ENCODE measurements at places on chromosomes 5 and 9. TPM values are rescaled to one million over a fixed set of nuclear protein-coding genes. Genes with fewer than 3 reads are reported as not detected.

- DNase-seq, result no peak
Observed at GRCh38 chr5:135064235-135064570, 30.2 kb upstream of the PITX1 start.

GRCh38 chr9:98306384-98307145, 51.1 kb upstream of the TBC1D2 start:
- DNase-seq, result no peak

- no peak for DNase-seq
Observed at GRCh38 chr5:167953151-167953798, 338.2 kb upstream of the WWC1 start.

The KIF27 gene
- 6.1 TPM for total RNA-seq

The SNCAIP gene
- 11.3 TPM for total RNA-seq

DNA sequence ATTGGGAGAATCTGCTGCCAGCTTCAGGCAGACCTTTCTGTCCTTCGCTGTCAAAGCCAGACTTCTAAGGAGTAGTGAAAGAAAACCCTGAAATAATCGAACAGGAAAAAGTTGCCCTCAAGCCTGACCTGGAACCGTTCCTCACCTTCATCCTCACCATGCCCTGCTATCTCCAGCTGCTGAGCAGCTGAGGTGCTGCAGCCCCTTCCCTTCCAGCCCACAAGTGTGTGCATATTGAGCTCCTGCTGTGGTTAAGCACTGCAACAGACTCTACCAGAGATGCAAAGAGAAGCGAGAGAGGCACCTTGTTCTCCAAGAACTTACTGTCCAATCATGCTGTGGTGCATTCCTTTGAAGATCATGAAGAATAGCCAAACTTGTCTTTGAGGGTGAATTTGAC, 18.9 kb downstream of the BHMT2 start:
- no peak for DNase-seq

GRCh38 chr5:73160239-73160671, 12.7 kb upstream of the TMEM174 start:
- DNase-seq, result no peak

The EQTN gene
- not detected for total RNA-seq

DNA sequence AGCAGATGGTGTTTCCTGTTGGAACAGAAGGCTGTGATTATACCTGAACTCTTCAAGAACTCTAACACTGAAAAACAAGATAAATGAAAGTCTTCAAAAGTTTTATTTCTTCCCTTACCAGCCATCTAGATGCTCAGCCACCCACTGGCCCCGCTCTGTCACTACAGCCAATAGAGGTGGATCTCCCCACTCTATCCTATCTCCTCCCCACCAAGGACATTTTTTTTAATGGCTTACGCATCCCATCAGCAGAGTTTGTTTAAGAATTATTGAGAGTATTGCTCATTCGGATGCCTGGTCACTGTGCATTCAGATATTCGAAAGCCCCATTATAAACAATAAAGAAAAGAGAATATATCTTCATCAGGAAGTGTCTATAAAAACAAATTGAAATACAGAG, 159.4 kb downstream of the RASEF start:
- DNase-seq, result no peak

GRCh38 chr5:116652196-116652729, 77.6 kb upstream of the SEMA6A start:
- DNase-seq, result no peak

The C5orf58 gene
- not detected for total RNA-seq

The DND1 gene
- 2.9 TPM for total RNA-seq

DNA sequence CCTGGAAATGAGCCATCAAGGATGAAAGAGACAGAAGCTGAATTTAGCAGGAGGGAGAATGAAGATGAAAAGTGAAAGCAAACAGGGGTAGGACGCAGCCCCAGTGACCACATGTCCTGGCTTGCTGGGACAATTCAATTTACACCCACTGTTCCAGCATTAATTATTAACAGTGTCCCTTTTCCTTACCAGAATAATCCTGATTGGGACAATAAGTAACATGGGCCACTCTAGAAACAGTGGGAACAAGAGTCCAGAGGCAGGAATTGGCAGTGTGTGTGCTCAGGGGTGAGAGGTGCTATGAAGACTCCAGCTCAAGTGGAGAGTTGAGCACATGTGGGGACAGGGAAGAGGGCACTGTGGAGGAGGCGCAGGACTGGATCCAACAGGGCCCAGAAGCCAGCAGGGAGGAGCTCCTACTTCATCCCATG, 147.1 kb downstream of the C5orf15 start:
- no peak for DNase-seq

GRCh38 chr9:29616844-29617243, 2043.6 kb upstream of the C9orf72 start:
- DNase-seq, result no peak

GRCh38 chr9:19201899-19202891, 28.3 kb upstream of the DENND4C start:
- DNase-seq, result no peak

DNA sequence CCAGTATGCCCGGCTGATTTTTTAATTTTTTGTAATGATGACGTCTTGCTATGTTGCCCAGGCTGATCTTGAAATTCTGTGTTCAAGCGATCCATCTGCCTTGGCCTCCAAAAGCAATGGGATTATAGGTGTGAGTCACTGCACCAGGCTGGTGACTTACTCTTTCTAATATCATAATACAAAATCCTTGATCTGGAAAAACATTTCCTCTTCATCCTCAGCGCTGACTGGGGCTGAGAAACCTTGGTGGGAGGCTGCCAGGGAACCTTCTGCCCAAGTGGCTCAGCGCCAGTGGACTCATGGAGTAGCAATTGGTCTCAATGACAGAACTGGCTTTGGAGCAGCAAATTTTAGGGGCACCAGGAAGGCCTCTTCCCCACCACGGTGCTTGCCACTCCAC, 17.5 kb upstream of the SEMA4D start:
- DNase-seq, result no peak

The NIM1K gene
- not detected for total RNA-seq

DNA sequence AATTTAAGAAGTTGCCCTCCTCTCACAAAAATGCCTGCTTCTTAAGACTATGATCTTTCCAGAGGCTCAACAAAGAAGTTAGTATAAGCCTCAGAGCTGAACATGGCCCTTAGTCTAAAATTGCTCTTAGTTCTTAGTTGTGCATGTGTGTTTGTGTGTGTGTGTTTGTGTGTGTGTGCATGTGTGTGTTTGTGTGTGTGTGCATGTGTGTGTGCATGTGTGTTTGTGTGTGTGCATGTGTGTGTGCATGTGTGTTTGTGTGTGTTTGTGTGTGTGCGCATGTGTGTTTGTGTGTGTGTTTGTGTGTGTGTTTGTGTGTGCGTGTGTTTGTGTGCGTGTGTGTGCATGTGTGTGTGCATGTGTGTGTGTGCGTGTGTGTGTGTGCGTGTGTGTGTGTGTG, 15.8 kb downstream of the IL31RA start:
- DNase-seq, result no peak
